ENCODE measurements at places on chromosomes 4 and X.

DNA sequence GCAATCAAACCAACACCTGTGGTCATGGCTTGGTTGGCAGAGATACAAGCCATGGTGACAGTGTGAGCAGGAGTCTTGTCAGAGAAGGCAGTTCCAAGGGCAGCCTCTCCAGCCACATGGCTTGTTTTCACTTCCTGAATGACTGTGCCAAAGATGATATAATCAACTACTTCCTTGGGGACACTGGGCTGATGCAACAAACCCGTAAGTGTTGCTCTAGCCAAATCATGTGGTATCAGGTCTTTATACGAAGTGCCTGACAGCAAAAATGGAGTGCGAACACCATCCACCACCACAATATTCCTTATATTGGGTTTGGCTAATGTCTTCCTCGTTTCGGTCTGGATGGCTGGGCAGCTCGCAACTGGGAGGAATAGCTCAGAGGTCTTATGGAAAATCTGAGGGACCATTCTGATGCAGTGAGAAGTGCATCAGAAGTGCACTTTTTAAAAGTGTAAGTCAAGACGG is 922.0 kb downstream of the NLGN4X start:
- no peak for DNase-seq

DNA sequence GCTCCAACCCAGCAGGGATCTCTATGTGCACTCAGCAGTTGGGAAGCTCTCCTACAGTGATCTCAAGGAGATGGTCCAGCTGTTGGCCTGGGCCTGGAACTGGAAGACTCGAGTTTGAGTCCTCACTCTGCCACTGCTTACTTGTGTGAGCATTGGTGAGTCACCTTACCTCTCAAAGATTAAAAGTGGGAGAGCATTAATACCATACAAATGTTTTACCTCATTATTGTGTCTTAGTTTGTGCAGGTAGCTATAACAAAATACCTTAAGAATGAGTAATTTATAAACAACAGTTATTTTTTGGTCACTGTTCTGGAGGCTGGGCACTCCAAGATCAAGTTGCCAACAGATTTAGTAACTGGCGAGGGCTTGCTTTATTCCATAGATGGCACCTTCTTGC is 21.4 kb upstream of the ZNF827 start:
- no peak for DNase-seq

DNA sequence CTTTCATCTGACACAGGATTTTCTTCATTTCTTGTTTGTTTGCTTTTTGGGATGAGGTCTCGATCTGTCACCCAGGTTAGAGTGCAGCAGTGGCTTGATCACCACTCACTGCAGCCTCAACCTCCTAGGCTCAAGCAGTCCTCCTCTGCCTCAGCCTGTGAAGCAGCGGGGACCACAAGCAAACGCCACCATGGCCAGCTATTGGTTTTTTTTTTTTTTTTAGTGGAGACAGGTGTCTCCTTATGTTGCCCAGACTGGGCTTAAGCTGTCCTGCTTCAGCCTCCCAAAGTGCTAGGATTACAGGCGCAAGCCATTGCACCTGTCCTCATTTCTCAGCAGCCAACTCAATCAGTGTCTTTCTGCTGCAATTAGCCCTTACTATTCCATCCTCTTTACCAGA is 10.3 kb downstream of the SPRY1 start:
- DNase-seq: no peak

DNA sequence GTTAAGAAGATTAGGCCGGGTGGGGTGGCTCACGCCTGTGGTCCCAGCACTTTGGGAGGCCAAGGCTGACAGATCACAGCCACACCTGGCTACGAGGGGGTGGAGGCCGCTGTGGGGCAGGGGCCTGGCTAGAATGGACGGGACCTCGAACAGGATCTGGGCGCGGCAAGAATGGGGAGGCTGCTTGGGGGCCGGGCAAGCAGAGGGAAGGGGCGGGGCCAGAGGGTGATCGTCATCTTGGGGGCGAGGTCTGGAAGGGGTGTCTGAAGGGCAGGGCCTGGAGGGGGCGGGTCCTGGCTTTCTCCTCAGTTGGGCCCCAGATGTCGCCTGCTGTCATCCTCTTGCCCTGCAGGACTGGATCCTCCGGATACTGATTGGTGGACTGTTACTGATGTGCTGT is 57.3 kb upstream of the ENPEP start:
- no peak for DNase-seq

DNA sequence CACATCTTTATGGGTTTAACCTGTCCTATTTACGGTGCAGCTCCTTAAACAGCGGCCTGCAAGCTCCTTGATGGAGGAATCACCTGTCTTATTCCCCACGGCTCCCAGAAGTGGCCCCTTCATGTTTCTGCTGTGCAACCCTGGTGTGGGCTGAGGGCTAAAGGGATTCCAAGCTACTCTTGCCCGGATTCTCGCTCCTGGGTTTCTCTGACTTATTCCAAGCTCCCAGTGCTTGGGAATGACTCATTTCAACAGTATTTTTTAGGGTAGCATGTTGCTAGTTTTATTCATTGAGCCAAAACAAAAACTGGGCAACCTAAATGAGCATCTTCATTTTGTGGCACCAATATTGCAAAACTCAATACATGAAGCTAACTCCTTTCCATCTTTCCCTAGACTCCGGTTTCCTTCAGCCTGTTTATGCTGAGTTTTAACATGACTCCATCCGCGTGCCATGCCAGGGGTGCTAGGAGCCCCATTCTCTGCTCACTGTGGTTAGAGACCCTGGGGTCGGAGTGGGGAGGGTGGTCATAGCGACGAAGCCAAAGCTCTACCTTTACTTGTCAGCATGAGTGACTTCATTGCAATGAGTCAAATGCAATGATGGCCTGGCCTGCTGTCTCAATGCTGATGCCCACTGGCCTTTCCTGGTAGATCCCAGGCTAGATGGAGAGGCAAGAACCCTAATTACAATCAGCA is 349.7 kb downstream of the NR3C2 start:
- DNase-seq: no peak

DNA sequence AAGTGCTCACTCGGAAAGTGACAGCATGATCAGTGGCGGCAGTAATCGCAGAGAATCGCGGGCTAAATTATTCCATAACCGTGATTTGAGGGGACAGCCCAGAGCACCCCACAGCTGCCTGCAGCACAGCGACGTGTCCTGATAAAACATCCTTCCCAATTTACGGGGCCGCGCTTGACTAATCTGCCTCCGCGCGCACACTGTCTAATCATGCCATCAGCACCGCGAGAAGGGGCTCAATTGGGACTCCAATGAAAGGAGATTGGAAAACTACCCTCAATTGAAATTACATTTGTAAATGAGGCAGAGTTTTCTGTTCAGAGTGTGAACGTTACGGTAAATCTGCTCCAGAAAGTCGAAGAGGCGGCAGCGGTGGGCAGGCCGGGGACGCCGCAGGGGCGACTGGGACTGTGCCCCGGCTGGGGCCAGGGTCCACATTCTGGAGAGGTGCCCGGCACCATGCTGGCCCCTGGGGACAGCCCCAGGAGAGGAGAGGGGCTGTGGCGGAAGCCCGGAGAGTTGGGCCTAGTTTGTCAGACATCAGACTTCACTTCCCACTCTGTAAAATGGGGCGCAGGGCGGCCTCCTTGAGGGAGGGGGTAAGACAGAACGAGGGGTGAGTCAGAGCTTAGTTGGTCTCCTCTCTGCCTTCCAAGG is 107.7 kb downstream of the FAM53A start:
- DNase-seq: no peak

DNA sequence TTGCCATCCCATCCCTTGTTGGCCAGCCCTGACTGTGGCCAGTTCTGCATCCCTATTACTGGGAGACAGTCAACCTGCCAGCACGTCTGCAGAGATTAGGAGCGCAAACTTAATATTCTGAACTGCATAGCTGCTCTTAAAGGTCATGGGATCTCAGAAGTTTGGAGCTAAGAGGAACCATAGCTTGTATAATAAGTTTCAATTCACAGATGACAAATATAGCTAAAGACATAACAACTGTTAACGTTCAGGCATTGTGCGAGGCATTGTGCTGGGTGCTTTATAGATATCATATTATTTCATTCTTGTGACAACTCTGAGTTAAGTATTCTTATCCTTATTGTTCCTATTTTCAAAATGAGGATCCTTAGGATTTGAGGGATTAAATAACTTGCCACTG is 3.7 kb downstream of the SCARB2 start:
- no peak for DNase-seq

GRCh38 chrX:73851014-73852009 is 288.3 kb downstream of the CHIC1 start:
- no peak for DNase-seq

DNA sequence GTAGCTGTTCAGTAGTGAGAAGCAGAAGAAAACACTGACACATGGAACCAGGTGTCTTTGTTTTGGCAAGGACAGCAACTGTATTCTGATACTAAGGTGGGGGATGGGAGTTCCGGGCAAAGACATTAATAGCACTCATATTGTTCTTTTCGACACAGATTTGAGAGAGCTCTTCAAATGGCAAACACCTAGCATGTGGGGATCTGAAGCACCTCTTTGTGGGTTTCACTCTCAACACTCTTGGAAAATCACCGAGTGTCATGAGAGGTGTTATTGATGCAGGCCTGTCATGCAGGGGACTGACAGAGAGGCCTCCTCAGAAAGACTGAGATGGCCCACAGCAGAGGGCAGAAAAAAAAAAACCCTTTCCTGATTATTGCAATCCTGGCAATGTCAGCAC is 228.4 kb upstream of the VCX start:
- no peak for DNase-seq

Data from GM20000 (cell line).